Activated CD4-positive, alpha-beta T cell treated with anti-CD3 and anti-CD28 coated beads, Interleukin-10, Interleukin-2, amounts not matched to agents 100 ng/mL and 50 ng/mL, durations not matched to agents 16 hours and 8 hours (primary cell): ENCODE measurements at places on chromosomes 16 and 17.

- DNase-seq: no peak
These were observed 74.2 kb downstream of the CNTNAP4 start for GRCh38 chr16:76351441-76351840.

GRCh38 chr17:37092071-37092470 is 143.3 kb downstream of the AATF start:
- peak; percentile 20 for DNase-seq

DNA sequence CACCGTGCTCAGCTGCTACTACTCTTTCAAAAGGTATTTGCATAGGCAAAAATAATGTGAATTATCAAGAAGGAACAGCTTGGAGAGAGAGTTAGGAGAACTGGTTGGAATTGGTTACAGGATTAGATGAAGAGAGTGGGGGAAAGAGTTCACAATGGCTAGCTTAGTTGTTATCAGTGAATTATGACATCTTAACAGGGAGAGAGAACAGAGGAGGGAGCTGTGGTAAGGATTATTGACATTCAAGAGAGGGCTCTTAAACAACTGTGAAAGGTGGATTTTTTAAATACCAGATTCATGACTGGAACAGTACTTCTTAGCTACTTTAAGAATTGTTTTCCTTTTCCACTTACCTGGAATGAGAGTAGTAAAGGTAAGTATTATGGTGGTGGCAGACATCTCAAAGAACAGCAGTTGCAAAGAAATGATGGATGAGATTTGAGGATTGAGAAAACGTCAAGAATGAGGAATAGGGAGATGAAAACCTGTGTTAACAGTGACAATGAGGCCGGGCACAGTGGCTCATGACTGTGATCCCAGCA is 43.9 kb upstream of the SLC5A11 start:
- DNase-seq: no peak

DNA sequence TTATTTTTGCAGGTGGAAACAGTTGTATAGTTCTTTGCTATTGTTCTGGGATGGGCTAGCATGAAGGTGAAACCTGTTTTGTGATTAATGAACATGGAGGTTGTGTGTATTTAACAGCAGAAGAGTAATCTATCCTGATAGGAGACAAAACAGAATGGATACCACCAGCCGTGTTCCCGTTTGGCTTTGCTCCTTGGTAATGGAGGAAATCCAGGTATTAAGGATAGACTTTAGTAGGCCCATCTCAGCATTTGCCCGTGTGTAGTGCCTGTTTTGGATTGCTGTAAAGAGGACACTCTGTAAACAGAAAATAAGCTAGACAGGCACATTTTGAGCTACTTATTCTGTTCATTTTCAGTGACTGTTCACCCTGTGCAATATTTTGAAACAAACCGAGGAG is 215.1 kb downstream of the RBFOX1 start:
- no peak for DNase-seq

- no peak for DNase-seq
These were observed 1.5 kb downstream of the TNFSF12 start for GRCh38 chr17:7550344-7550743.

DNA sequence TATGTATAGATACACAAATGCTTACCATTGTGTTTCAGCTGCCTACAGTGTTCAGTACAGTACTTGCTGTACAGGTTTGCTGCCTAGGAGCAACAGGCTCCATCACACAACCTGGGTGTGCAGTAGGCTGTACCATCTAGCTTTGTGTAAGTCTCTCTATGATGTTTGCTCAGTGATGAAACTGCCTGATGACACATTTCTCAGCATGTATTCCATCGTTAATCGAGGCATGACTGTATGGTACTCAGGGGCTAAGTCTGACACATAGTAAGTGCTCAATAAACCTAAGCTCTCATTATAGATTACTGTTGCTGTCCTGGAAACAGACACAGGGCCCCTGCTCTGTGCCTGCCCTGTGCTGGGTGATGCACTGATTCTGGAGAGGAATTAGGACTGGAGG is 18.1 kb downstream of the KCNJ12 start:
- no peak for DNase-seq

- no peak for DNase-seq
These were observed 40.5 kb upstream of the GCSH start for GRCh38 chr16:81136390-81137335.

GRCh38 chr16:85216522-85217375 is 104.5 kb upstream of the CIBAR2 start:
- DNase-seq: no peak

- peak; percentile 47 for DNase-seq
These were observed 58.4 kb downstream of the TOM1L2 start for GRCh38 chr17:17913695-17914332.

DNA sequence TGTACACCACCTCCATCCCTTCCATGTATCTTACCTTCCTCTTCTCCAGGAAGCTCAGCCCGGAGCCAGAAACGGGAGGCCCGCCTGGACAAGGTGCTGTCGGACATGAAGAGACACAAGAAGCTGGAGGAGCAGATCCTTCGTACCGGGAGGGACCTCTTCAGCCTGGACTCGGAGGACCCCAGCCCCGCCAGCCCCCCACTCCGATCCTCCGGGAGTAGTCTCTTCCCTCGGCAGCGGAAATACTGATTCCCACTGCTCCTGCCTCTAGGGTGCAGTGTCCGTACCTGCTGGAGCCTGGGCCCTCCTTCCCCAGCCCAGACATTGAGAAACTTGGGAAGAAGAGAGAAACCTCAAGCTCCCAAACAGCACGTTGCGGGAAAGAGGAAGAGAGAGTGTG is 756 bp upstream of the MVP start:
- no peak for DNase-seq

DNA sequence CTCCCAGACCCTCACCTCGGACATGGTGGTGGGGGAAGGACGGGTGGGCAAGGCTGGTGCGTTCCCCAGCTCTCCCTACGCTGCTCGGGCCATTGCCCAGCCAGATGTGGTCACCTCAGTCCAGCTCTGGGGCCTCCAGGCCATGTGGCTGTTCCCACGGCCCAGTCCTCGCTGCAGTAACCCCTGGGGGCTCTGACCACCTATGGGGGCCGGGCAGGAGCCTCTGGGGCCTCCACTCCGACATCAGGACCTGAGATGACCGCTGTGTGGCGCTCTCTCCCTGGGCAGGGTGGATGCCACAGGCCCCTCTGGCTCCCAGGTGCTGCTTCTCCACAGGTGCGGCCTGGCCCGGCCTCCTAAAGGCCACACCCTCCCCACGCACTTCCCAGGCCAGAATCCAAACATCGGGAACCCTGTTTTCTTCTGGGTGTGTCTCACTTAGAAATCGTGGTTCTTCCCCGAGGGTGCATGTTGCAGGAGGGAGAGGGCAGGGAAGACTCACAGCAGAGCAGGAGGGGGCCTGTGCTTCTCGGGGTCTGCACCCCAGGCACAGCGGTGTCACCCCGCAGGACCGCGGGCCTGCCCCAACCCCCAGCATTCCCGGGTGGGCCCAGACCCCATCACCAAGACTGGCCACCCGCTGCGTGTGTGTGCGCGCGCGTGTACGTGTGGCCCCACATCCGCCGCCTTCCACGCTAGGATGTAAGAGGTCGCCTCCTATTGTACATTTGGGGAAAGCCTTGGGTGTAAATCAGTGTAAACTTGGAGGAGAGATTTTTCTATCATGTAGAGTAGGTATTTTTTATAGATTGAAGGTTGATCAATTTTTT is 5.9 kb upstream of the CAPN15 start:
- DNase-seq: no peak

GRCh38 chr17:62971853-62972252 is 5.8 kb downstream of the TANC2 start:
- no peak for DNase-seq

GRCh38 chr16:86502856-86503748 is 7.2 kb upstream of the FOXF1 start:
- no peak for DNase-seq

- DNase-seq: peak; percentile 92
These were observed 51.7 kb upstream of the MTSS2 start for GRCh38 chr16:70737377-70738082.

GRCh38 chr16:84553873-84554399 is 49.5 kb upstream of the MEAK7 start:
- DNase-seq: peak; percentile 83

GRCh38 chr16:89363621-89364393 is 126.6 kb downstream of the ANKRD11 start:
- DNase-seq: peak; percentile 81

DNA sequence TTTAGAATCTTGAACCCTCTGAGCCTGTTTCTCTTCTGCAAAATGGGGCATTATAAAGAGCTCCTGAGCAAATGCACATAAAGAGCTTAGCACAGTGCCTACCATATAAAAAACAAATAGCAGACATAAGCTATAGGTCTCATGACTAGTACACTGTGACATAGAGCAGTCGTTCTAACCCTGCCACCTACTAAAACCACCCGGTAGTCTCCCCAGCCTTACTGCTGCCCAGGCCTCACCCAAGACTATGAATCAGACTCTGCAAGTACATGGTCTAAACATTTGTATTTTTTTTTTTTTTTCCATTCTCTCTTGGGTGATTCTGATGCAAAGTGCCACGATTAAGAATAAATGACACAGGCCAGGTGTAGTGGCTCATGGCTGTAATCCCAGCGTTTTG is 33.9 kb downstream of the STX8 start:
- DNase-seq: no peak

- no peak for DNase-seq
These were observed 9.5 kb upstream of the TMEM101 start for GRCh38 chr17:44024271-44024663.

- DNase-seq: peak; percentile 34
These were observed 651 bp downstream of the SHMT1 start for GRCh38 chr17:18362698-18363100.

GRCh38 chr16:83113811-83114210 is 487.0 kb downstream of the CDH13 start:
- DNase-seq: no peak

DNA sequence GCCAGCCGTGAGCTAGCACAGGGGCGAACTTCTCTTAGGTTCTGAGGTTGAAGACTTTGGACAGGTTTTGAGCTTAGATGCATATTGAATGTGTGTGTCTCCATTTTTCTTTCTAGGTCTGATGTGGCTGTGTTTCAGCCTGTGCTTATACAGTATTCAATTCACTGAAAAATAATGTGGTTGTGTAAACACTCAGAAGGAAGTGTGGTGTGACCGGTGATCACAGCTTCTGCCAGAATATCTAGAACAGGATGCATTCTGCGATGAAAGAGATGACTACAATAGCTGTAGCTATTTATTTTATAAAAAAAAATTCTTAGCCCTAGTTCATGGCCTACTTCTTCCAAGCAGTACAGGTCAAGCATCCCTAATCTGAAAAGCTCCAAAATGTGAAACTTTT is 64.4 kb downstream of the MAP2K6 start:
- no peak for DNase-seq

GRCh38 chr16:85445064-85445778 is 167.9 kb upstream of the GSE1 start:
- DNase-seq: no peak

DNA sequence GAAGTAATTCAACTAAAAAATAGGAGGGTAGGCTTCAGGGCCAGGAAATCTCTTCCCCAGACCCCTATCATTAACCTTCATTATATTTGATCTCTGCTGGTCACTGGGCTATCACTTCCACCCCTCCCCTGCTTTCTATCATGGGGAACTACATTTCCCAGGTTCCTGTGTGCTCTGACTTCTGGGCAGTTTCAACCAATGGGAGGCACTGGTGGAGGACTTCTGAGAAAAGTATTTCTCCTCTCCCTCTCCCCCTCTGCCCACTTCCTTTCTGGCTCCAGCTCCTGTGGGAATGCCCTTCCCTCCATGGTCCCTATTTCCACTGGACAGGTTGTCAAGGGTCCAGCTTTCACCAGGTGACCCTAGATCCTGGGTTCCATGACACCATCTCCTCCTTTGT is 364.4 kb downstream of the C16orf95 start:
- no peak for DNase-seq

DNA sequence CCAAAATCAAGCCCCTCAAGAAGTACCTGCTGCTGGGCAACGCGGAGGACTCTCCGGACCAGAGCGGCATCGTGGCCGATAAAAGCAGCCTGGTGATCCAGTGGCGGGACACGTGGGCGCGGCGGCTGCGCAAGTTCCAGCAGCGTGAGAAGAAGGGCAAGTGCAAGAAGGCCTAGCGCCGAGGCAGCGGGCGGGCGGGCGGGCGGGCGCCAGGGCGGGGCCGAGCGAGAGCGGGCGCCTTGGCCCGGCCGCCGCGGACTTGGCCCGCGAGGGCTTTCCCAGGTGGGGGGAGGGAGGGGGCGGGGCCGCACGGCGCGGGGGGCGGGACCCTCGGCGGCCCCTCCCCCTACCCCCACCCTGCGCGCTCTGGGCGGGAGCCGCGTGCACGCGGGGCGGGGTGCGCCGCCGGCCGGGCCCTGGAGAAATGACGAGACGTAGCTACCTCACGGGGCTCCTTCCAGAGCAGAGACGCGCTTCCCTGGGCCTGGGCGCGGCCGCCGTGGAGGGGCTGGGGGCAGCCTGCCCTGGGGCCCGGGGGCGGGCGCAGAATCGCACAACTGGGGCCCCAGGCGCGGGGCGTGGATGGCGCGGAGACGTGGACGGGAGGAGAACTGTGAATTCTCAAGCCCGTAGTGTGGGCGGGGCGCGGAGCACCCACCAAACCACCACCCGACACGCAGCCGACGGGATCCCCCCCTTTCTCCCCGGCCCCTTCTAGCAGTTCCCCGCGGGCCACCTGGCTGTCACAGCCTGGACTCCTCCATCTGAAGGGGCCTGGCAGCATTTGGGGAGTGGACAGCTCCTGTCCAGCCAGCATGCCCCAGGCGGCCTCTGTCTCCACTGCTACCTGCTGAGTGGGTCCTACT is 218.7 kb downstream of the NTN1 start:
- peak; percentile 70 for DNase-seq

GRCh38 chr17:732902-733720 is 715 bp downstream of the TLCD3A start:
- DNase-seq: peak; percentile 56

DNA sequence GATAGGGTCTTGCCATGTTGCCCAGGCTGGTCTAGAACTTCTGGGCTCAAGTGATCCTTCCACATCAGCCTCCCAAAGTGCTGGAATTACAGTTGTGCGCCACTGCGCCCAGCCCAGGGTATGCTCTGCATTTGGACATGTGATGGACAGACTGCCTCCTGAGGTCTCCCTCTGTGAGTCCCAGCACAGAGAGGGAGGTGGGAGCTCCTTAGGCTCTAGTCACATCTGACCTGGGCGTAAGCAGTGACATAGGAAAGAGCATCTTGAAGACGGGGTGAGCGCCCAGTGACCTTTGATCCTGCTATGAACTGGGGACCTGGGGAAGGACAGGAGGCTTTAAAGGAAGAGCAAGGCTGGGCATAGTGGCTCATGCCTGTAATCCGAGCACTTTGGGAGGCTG is 2.2 kb upstream of the GFAP start:
- no peak for DNase-seq

DNA sequence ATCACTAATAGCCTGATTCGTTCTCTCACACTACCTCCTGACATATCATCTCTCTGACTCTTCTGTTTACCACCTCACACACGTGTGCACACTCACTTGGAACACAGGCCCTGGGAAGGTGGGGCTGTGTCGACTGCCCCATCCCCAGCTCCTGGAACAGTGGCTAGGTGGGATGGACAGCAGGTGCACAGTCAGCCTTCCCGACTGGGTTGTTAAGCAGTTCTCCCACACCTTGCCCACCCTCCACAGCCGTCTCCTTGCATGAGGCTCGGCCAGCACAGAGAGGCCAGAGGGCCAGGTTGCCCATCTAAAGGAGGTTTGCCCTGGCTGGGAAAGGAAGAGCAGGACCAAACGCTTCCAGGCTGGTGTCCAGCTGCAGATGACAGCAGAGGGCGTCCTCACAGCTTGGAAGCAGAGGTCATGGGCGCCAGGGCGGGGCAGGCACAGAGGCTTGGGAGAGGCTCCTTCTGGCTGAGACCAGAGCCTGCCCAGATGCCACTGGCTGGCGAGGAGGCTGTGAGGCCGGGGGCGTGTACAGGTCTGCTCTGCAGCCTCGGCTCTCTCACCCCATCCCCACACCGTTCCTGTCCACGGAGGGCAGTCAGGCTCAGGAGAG is 92.8 kb downstream of the AMFR start:
- DNase-seq: no peak
